Hepatocyte (in vitro differentiated cells): ENCODE measurements at places on chromosomes 2 and 18. TPM values are rescaled to one million over a fixed set of nuclear protein-coding genes. Genes with fewer than 3 reads are reported as not detected.

DNA sequence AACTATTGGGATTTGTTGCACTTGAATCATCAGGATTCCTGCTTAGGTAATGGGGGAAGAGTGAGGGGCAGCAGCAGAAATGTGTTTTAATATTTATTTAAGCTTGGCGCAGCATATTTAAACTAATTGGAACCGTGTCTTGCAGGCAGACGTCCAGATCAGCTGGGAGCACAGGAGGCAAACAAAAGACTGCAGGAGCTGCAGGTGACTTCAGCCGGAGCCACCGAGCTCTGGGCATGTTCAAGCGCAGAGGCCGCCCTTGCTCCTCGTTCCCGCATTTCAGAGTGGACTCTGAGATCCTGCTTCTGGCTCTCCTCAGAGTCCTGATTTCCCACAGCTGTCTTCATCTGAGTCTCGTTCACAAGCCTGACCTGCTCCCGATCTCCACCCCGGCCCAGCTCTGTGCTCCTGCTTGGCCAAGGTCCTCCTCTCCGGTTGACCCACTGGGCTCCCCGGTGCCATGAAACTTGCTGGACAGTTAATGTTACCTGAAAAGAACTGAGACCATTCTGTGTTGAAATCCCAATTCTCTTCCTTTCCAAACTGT, 475.5 kb downstream of the SOX11 start:
- no peaks in the 10 kb centered on the region for H3K27me3 ChIP-seq
- no peaks in the 10 kb centered on the region for H3K36me3 ChIP-seq
- DNase-seq = no peak

DNA sequence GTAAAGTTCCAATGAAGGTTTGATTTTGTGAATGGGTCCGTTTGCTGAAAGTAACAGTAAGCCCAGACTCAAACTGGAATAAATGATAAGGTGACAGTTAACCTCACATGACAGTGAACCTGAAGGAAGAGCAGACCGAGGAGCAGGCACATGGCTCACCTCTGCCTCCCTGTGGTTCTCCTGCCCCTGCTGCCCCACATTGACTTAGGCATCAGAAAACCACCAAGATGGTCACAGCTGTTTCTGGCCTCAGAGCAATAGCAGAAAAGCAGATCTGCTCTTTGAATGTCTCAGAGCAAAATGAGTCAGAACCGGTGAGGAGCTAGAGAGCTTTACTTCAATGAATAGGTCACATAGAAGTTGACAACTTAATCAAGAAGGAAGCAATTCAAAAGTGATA, 487.6 kb downstream of the METTL4 start:
- peak; percentile 41 for DNase-seq
- no peak overlapping the region for H3K4me3 ChIP-seq
- no peaks in the 10 kb centered on the region for H3K36me3 ChIP-seq
- no peaks in the 10 kb centered on the region for H3K27me3 ChIP-seq
- H3K27ac ChIP-seq = no peak overlapping the region

The OSBPL6 gene
- polyA plus RNA-seq = 2.5 and 2.6 TPM in 2 replicates

The CHST9 gene
- 9.8 and 11.0 TPM in 2 replicates for polyA plus RNA-seq
